ENCODE measurements at places on chromosomes 12 and 14.

DNA sequence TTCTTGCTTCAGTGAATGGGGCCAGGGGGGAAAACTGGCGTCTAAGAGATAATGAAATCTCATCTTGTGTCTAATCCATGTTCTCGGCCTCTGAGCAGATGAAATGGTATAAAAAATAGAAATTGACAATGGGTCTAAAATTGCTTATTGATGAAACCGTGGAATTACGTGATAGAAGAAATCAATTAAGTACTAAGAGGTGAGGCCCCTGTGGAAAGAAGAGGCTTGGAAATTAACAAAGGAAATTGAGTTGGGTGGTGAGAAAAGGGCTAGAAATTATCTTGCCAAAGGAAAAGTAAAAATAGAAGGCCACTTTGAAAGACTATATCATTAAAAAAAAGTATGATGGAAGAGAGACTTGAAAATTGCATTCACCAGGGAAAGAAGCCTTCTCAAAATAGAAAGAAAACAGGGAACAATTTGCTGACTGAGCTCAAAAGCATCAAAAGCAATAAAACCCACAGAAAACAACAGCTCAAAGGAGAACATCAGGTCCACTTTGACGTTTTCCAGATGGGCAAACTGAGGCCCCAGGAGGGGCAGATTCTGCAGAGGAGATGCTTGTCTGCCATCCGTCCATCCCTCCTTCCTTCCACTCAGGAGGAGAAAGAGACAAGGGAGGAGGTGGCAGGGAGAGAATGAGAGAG lies 226.1 kb upstream of the RTL1 start:
- no peak for DNase-seq

GRCh38 chr12:83172866-83173649 lies 486.4 kb downstream of the TMTC2 start:
- DNase-seq, result no peak

DNA sequence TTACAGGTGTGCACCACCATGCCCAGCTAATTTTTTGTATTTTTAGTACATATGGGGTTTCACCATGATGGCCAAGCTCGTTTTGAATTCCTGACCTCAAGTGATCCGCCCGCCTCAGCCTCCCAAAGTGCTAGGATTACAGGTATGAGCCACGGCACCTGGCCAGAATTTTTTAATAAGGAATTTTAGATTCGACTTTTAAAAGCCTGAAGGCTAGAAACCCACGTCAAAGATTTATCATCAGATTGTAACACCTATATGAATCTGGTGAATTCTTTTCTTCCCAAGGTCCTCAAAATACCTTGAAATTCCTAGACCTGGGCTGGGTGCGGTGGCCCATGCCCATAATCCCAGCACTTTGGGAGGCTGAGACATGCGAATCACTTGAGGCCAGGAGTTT lies 18.7 kb upstream of the MMP19 start:
- no peak for DNase-seq

- no peak for DNase-seq
These were observed 486.2 kb downstream of the MED13L start for GRCh38 chr12:115791331-115791730.

- DNase-seq, result no peak
These were observed 160.1 kb upstream of the CNOT2 start for GRCh38 chr12:70082997-70083676.

- DNase-seq, result no peak
These were observed 9.7 kb upstream of the HCAR1 start for GRCh38 chr12:122740351-122740750.

DNA sequence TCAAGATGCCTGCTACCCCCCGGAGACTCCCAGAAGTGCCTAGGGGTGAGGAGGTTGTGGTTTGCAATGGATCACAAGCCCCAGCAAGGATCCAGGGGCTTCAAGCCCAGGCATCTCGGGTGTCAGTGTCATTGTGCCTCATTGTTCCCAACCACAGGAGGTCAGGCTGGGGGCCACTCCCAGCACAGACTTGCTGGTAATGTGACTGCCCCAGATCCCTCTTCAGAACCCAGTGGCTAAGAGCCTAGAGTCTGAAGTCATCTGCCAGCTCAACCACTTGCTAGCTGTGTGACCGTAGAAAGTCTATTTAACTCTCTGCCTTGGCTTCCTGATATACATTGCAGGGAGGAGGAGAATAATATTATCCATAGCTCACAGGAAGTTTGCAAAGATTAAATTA lies 7.7 kb upstream of the ASB2 start:
- no peak for DNase-seq

- no peak for DNase-seq
These were observed 10.5 kb downstream of the GNPNAT1 start for GRCh38 chr14:52780893-52781292.

DNA sequence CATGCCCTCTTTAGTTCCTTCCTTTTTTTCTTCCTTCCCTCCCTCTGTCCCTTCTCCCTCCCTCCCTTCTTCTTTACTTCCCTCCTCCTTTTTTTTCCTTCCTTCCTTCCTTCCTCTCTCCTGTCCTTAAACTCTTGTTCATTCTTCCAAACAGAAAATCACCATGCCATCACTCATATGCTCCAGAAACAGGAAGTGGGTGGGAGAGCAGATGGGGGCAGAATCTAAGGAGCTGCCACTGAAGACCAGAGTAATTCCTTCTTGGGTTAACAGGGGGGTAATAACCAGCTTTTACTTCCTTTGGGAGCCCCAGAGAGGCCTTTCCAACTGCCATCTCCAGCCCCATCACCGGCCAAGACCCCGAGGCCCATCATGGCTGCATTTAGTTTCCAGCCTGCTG lies 51.2 kb downstream of the SVOP start:
- DNase-seq, result no peak

DNA sequence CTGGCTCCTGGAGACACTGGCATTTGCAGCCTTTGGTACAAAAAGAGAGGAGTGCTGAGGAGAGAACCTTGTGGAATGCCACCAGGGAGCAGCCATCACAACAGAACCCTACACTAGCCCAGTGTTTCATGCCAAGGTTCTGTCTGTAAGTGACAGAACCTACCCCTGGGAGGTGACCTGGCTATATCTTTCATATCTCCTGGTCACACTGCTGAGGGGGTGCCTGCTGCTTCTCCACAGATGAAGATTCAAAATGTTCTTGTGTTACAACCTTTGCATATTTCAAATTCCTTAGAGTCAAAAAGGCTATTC lies 12.7 kb upstream of the EIF4B start:
- DNase-seq, result no peak

- no peak for DNase-seq
These were observed 74.9 kb downstream of the VWF start for GRCh38 chr12:6049587-6049986.

DNA sequence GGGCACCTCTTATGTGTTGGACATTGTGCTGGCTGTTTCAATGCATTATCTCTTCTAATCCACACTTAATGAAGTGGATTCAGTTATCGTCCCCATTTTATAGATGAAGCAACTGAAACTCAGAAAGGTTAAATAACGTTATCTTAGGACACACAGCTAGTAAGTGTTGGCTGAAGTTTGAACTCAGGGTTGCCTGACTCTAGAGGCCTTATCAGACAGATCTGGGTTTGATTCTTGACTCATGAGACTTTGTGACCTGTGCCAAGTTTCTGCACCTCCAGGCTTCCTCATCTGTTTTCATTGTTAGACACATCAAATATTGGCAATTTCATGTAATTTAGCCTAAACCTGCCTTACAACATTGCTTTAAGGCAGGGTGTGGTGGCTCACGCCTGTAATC lies 18.2 kb upstream of the IRF2BPL start:
- DNase-seq, result no peak
